ENCODE measurements at places on chromosomes 5 and 9.

DNA sequence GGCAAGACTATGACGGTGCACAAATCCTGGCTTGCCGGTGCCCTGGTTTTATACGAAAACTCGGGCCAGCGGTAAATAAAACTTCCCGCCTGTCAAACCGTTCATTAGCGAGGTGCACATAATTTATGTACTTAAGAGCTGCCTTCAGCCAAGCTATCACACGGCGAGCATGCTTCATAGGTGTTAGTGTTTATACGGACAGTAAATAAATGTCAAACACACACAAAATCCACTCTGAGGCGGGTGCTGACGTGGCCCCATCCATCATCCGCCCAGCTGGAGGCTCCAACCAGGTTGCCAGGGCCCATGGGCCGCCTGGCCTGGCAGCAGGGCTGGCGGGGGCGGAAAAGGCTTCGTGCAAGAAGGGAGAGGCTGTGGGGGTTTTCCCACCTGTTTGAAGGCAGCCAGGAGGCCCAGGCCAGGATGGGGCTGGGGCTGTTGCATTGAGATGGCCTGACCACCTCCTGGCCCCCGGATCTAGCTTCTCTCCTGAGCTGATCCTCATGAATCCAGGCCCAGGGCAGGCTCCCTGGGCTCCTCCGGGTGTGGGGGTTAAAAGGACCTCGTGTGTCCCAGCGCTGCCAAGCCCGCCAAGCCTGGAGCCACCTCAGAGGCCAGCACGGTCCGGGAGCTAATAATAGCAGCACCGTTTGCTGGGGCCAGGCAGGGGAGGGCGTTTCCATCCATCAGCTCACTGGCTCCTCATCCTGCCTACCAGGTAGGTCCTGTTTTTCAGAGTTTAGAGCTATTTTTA is 43.2 kb downstream of the BARX1 start:
- DNase-seq: no peak

GRCh38 chr5:101346447-101346846 is 443.4 kb upstream of the ST8SIA4 start:
- DNase-seq: no peak

- no peak for DNase-seq
Measured at GRCh38 chr5:125604104-125604503, 819.1 kb upstream of the GRAMD2B start.

- no peak for DNase-seq
Measured at GRCh38 chr9:99113414-99114048, 8.6 kb downstream of the TGFBR1 start.

- no peak for DNase-seq
Measured at GRCh38 chr9:136058084-136058483, 37.0 kb downstream of the NACC2 start.

Measured in stimulated activated CD4-positive, alpha-beta T cell treated with anti-CD3 and anti-CD28 coated beads, Interleukin-15, amount 100 ng/mL, for 1 hour (primary cell).